ENCODE measurements at places on chromosomes 16 and 17.

DNA sequence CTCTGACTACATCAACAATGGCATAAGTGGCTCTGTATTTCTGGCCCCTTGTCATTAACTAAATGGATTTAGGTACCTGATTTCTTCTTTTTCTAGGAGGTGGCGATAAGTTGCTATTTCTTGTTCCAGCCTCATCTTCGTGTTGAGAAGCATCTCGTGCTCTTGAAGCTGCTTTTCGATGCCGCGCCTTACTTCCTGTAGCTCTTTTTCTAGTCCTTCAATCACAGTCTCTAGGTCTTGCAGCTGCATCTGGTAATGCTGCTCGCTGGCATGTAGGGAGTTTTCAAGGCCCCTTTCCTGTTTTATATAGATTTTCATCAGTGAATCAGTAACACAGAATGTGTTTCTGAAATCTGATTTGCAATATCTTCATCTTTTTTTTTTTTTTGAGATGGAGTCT, 5.1 kb downstream of the KRT222 start:
- DNase-seq = no peak

DNA sequence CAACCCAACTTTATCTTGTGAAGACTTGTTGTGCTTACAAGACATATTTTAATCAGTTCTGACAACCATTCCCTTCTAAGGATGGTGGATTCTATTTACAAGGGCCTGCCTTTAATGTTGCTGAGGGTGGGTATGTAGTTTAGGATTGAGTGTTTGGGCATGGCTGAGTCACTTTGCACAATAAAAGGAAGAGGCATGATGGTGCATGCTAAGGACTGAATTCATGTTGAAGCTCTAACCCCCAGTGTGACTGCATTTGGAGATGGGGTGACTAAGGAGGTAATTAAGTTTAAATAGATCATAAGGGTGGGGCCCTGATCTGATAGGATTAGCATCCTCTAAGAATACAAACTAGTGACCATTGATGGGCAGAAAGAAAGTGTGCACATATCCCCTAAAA, 196.1 kb upstream of the HS3ST3A1 start:
- no peak for DNase-seq

GRCh38 chr16:74463888-74464287, 42.6 kb upstream of the CLEC18B start:
- DNase-seq = no peak

GRCh38 chr17:44530896-44531418, 26.3 kb upstream of the FZD2 start:
- no peak for DNase-seq

- peak; percentile 76 for DNase-seq
These were observed 596 bp downstream of the PROCA1 start for GRCh38 chr17:28710861-28711722.

DNA sequence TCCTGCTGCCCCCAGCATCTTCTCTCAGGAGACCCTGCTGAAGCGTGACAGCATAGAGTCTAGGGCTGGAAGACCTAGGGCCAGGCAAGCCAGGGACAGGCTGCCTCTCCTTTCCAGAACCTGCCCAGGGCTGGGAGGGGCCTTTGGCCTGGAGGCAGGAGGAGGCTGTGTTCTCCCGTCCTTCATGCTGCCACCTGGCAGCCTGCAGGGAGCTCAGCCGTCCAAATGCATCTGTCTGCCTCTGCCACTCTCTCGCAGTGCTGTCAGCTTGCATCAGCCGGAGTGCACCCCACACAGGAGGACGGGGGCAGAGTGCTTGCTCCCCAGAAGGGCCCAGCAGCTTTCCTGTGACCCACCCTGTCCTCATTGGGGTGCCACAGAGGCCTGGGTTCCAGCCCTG, 31.3 kb downstream of the ARHGAP23 start:
- DNase-seq = no peak
